Non-pigmented ciliary epithelial cell (primary cell): ENCODE measurements at places on chromosomes 12 and 14.

DNA sequence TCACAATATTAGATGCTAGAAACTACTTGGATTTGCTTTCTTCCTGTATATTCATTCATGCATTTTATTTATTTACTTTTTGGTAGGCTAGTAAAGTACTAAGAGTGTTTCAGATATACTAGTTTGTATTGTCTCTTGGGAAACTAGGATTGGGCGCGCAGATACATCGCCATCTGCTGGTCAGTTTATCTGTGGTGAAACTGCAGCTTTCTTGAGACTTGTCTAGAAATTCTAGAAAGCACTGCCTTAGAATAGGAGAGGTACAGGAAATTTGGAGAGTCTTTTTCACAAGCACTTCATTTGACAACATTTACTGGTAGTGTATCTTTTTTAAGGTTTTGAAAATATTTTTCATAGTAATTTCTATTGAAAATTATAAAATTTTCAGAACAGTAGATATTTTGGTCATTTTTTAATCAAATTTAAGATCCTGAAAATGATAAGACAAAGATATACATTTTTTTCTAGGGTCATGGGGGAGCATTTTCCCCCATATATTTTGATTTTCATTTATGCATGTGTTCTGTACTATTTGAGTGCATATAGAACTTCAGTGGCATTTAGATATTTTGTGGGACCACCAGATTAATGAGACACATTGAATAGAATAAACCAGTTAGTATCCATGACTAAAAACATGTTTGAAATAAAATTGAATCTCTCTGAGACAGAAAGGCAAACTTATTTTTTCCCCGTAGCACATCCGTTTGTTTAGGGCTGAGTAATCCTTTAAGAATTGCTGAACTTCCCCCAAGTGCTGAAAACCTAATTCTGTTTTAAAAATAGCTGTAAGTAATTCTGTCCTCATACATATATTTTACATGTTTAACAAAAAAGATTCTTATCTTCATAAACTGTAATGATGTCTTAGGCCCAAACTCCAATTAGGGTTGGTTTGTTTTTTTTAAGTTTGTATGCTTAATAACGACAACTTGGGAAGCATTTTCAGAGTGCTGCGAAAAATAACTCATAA lies 44.5 kb downstream of the SLC38A6 start:
- DNase-seq = peak; percentile 45

- DNase-seq = no peak
These were observed 28.0 kb upstream of the LGR5 start for GRCh38 chr12:71411635-71412034.

DNA sequence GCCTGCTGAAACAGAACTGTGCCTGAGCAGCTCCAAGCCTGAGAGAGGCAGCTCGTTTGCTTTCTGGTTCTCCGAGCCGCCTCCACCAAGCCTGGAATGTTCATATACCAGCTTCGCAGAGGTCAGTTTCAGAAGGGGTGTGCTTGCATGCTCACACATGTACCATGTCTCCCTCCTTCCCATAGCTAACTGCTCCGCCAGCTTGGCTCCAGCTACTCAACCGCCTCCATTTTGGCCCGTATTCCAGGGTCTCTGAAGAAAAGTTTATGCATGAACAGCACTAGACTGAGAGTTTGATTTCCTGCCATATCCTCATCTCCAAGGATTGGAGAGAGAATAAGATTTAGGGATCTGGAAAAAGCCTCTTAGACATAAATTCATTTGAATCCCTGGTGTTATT lies 103.7 kb downstream of the SMOC1 start:
- DNase-seq = no peak

GRCh38 chr12:104866291-104866690 lies 91.8 kb downstream of the SLC41A2 start:
- DNase-seq = no peak

DNA sequence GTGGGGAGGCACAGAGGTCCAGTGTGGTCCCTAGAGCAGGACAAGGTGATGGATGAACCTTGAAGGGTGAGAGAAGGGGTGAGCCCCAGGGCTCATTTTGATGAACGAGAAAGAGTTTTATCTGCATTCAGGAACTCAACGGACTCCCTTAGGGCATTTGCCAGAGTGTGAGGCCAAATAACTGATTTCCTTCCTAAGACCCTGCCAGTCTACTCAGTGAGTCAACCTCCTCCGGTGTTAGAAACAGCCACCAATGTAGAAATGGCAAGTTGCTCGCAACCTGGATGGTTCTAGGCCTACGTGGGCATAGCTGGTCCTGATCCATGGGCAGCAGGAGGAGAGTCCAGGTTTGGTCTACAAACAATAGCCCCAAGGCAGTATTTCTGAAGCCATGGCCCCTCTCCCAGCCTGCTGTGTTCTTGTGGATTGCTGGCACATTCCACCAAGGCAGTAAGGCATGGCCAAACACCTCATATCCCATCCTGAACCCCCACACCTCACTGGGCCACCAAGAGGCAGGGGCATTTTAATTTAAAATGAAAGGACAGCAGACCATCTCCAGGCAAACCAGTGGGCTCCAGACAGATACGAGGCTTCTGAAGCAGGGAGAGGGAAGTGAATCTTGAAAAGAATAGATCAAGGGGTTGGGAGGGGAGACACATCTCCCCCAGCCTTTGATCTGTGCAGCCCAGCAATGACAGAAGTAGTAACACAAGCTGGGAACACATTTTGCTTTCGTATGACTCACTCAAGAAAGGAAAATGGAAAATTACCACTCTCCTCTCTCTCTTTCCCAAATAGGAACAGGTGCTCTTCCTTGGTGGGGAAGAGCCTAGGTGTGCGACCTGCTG lies 25.4 kb upstream of the TESC start:
- DNase-seq = no peak
